ENCODE measurements at places on chromosomes 1 and 21. TPM values are rescaled to one million over a fixed set of nuclear protein-coding genes. Genes with fewer than 3 reads are reported as not detected.

The C1orf115 gene
- 15.1 TPM for polyA plus RNA-seq

The BTBD8 gene
- polyA plus RNA-seq: 1.5 TPM

The OR2L3 gene
- polyA plus RNA-seq: not detected

The OR2M3 gene
- not detected for polyA plus RNA-seq

The ZBTB8B gene
- polyA plus RNA-seq: 0.02 TPM

The STPG1 gene
- 3.9 TPM for polyA plus RNA-seq

The GPA33 gene
- 0.36 TPM for polyA plus RNA-seq

The CD1B gene
- polyA plus RNA-seq: not detected

The RAB7B gene
- polyA plus RNA-seq: 2.8 TPM

The MPZ gene
- polyA plus RNA-seq: 23.2 TPM

The NFIA gene
- 15.9 TPM for polyA plus RNA-seq

The ADGRL2 gene
- polyA plus RNA-seq: 41.5 TPM

The AMY1C gene
- not detected for polyA plus RNA-seq

The ODF2L gene
- polyA plus RNA-seq: 12.8 TPM

The CFHR3 gene
- 0.70 TPM for polyA plus RNA-seq

The TNFAIP8L2 gene
- 2.1 TPM for polyA plus RNA-seq

The FCRL6 gene
- polyA plus RNA-seq: 0.11 TPM

The S100A3 gene
- polyA plus RNA-seq: 1.6 TPM

The GPR137B gene
- 21.9 TPM for polyA plus RNA-seq

The C1orf141 gene
- not detected for polyA plus RNA-seq

The LCE1C gene
- polyA plus RNA-seq: not detected

Data from right cardiac atrium (tissue), 5 donors.